ENCODE measurements at places on chromosomes 3 and 15.

- DNase-seq, result no peak
Observed at GRCh38 chr15:65914981-65915925, 46.0 kb downstream of the RAB11A start.

DNA sequence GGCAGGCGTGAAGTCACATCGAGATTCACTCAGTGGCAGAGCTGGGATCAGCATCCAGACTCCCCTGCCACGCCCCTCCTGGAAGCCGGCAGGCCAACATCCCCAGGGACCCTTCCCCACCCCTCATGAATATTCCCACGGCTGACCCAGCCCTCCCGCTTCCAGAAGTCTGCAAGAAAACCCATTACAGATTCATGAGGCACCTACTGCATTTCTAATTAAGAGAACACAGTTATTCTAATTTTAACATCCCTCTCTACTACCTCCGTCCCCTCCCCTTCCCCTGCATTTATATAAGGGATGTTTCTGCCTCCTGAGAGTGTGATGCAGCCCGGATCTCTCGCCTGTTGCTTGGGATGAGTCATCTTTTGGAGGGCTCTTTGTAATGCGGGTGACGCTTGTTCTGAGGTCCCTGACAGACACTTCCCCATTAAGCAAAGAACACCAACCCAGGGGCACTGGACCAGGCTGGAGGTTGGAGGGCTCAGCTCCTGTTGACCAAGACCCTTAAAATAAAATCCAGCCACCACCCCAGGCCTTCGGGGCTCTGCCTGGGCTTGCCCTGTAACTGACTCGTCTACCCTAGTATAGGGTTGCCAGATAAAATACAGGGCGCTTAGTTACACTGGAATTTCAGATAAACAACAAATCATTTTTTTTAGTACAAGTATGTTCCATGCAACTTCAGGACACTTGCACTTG, 118.7 kb downstream of the NUP210 start:
- DNase-seq, result peak; percentile 68

DNA sequence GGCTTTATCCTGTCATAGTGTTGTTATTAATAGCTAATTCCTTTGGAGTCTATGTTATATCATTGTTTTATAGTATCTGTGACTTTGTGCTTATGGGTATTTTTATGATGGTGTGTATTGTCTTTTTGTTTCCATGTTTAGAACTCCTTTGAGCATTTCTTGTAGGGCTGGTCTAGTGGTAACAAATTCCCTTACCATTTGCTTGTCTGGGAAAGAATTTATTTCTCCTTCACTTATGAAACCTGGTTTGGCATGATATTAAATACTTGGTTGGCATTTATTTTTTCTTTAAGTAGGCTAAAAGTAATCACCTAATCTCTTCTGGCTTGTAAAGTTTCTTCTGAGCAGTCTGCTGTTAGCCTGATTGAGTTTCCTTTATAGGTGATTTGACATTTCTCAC, 47.7 kb upstream of the ROBO1 start:
- DNase-seq, result no peak

- no peak for DNase-seq
Observed at GRCh38 chr3:136750209-136750896, 1.8 kb downstream of the STAG1 start.

DNA sequence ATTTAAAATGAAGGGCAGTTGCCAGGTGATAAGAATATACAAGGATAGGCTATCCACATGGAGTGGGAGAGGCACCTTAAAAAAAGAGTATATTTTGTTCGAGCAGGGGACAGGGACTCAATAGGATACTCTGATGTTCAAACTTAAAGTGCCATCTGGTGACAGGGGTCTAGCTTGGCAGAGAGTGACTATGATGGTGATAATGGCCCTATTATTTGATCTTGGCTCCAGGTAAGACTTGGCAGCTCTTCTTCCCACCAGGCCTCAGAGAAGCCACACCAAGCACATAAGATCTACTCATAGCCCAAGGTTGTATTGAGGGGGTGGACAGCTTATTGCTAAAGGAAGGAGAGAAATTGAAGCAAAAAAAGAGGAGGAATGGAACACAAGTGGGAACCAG, 109.0 kb upstream of the MANF start:
- DNase-seq, result no peak

DNA sequence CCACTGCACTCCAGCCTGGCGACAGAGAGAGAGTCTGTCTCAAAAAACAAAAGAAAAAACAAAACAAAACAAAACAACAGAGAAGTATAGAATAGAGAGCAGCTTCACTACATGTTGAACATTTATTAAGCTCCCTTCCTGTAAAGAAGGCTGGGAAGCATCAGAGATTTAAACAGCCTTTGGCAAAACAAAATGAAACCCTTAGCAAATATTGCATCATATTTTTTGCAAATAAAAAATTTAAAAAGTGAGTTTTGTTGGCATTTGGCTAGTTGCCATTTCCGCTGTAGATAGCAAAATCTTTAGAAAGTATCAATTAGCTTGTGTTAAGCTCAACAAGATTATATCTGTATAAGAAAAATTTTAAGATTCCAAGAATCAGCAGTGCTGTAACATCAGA, 151.2 kb downstream of the SERPINI1 start:
- no peak for DNase-seq

DNA sequence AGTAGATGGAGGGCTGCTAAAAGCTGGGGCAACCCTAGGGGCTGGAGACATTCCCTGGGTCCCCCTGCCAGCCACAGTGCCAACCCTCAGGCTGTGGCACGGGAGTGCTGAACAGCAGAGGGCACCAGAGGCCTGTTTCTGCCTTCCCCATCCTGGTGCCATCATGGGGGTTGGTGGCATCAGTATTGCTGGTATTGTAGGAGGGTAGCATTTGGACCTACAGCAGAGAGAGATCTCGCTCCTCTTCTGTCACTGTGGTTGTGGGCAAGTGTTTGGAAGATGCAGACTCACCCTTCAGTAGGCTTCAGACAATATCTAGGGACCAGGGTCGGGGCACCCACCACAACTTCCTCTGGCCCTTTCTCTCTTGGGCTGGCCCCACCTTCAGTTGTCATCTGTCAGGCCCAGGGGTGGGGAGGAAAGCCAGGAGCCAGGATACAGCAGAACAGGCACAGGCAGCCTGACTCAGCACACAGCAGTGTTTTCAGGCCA, 123.5 kb downstream of the RPLP1 start:
- peak; percentile 50 for DNase-seq

- peak; percentile 83 for DNase-seq
Observed at GRCh38 chr3:110932567-110932966, 139.0 kb upstream of the NECTIN3 start.

- DNase-seq, result no peak
Observed at GRCh38 chr3:107969525-107969924, 121.3 kb downstream of the CD47 start.

GRCh38 chr3:26588931-26589330, 33.6 kb upstream of the LRRC3B start:
- no peak for DNase-seq

GRCh38 chr15:39828374-39828931, 45.8 kb upstream of the FSIP1 start:
- peak; percentile 50 for DNase-seq

GRCh38 chr3:71168121-71168721, 415.3 kb downstream of the FOXP1 start:
- DNase-seq, result peak; percentile 88

DNA sequence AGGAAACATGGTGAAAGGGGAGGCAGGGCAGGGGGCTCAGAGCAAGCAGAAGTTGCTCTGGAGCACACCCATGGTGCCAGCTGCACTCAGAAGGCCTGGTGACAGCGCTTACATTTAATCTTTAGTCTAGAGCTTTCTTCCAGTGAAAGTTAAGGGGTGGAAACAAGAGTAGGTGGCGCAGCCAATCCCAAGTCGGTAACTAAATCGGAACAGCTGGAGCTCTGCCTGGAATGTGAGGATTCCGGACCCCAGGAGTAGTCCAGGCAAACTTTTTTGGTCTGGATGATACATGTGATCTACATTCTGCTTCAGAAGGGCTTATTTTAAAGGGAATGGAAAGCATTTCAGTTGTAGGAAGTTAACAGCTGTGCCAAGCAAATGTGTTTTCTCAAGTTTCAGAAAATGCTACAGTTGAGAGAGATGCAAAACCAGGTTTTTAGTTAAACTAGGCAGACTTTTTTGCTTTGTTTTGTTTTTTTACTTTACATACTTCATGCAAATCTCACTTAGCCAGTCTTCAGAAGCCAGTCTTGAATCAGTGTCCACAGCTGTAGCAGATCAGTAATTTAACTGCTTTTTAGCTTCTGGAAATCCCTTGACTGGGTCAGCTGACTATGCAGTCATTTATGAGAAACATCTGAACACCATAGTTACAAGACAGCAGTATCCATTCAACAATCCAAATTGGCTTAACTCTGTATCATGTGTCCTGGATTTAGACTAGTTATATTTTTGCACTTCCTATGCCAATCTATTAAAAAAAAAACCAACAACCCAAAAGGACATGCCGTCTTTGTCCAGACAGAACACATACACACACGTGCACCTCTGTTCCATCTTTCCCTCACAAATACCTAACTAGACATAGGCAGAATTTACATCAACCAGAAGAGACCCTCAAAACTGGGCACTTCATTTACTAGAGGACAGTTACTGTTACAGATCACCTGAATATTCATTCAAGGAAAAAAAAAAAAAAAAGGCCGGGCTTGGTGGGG, 33.2 kb downstream of the ZNF106 start:
- DNase-seq, result peak; percentile 96

DNA sequence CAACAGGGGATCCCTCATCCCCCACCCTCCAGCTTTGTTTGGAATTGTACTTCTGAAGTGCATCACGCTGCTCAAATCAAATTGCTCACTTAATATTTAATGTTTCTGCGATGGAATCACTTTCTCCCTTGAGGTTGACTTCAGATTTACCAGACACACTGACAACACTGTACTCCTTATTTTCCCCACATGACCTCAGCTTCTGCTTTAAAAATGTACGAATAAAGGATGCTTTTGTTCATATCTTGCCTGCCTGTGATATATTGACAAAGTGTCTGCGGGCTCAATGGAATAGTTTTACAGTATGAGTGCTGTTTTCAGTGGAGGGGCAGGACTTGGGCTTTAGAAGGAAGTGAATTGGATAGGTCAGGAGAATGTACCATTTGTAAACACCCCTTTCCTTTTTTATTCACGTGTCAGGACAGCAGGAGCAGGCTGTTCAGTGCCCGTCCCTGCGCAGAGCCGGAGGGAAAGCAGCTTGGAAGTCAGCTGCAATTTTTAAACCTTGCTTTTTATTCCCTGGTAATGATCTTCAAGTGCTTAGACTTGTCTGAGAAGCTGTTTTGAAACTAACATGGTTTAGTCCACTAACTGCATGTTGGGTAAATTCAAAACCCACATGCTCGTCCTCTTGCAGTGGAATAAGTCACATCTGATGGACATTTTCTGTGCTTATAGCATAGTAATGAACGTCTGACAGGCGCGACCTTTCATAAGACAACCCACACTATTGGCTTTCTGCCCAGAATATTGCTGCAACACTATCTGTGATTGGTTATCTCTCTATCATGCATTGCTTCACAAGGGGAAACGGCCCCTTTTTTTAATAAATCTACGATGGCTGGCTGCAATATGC, 29.9 kb downstream of the MBNL1 start:
- peak; percentile 84 for DNase-seq

Measured in fibroblast of skin of back (primary cell).